ENCODE measurements at places on chromosomes 12 and 14. TPM values are rescaled to one million over a fixed set of nuclear protein-coding genes. Genes with fewer than 3 reads are reported as not detected.

Gene SERPINA9
- total RNA-seq, result not detected

Gene NID2
- total RNA-seq, result 93.7 TPM

Gene TMEM52B
- total RNA-seq, result 0.50 TPM

Gene TMPRSS12
- not detected for total RNA-seq

Gene TAS2R8
- total RNA-seq, result not detected

Gene AGAP2
- under 0.01 TPM for total RNA-seq

Gene GLS2
- under 0.01 TPM for total RNA-seq

Gene LRIG3
- 65.7 TPM for total RNA-seq

Gene OR6C2
- total RNA-seq, result not detected

Gene ADAM21
- 0.66 TPM for total RNA-seq

Gene ACTR10
- total RNA-seq, result 43.1 TPM

Data from fibroblast of lung (primary cell).